ENCODE measurements at places on chromosomes 12 and 14.

DNA sequence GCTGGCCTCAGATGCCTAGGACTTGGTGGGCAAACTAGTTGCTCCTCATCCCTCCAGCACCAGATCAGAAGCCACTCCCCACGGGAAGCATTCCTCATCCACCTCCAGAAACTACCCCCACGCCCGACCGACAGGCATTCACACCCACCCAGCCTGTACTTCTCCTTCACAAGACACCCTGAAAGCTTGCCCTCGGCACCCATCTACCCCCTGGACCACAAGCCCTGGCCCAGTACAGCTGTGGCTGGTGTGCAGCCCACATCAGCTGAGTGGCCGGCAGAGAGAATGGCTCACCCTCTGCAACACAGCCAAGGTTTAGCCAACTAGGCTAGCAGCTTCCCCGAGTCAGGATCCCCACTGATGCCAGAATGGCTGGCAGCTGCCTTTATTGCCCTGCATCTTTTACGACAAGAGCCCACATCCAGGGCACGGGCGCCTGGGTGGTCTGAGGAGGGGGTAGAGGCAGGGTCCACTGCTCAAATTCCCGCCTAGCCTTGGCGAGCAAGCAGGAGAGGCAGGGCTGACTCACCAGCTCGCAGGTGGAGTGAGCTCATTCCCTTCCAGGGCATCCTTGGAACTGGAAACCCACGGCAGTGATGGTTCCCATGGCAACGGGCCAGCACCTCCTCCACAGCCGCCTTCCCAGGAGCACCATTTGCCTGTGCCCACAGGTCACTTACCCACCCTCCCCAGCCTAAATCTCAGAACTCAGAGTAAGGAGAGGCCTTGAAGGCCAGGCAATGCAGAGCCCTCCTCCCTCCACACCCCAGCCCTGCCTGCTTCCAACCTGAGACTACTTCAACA, 17.1 kb downstream of the ACTN1 start:
- no peak overlapping the region for H3K4me3 ChIP-seq
- DNase-seq, result no peak
- peaks cover 34% of the 10 kb centered on the region for H3K36me3 ChIP-seq
- H3K27ac ChIP-seq, result peak overlapping the region; percentile 46
- no peaks in the 10 kb centered on the region for H3K27me3 ChIP-seq

DNA sequence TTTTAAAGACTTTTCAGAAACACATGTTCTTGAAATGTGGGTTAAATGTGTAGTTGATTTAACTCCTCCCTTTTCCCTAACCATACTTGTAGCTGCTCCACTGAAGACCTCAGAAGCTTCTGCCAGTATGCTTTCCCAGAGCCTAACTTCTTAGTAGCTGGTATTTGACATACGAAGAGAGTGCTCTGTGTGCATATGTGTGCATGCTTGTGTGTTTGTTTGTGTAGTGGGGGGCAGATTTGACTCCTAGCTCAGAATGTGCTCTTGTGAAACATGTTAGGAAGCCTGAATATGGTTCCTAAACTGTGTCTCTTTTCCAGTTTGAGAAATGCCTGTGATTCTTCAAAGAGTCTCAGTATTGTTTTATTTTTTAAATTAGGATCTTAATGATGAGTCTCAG, 420.4 kb downstream of the PCNX1 start:
- peaks cover 82% of the 10 kb centered on the region for H3K4me1 ChIP-seq
- no peak overlapping the region for H3K4me3 ChIP-seq
- DNase-seq, result no peak
- peaks cover 37% of the 10 kb centered on the region for H3K36me3 ChIP-seq
- H3K27me3 ChIP-seq, result no peaks in the 10 kb centered on the region

GRCh38 chr12:27493260-27493940, 30.6 kb upstream of the PPFIBP1 start:
- H3K27me3 ChIP-seq, result peaks cover 18% of the 10 kb centered on the region
- H3K27ac ChIP-seq, result no peak overlapping the region
- DNase-seq, result no peak
- H3K36me3 ChIP-seq, result no peaks in the 10 kb centered on the region

- no peak overlapping the region for H3K4me3 ChIP-seq
- peaks cover 37% of the 10 kb centered on the region for H3K4me1 ChIP-seq
- peaks cover 3% of the 10 kb centered on the region for H3K36me3 ChIP-seq
- H3K27ac ChIP-seq, result no peak overlapping the region
- no peak for DNase-seq
Observed at GRCh38 chr12:104699489-104700190, 242.9 kb downstream of the CHST11 start.

GRCh38 chr12:122848471-122849351, 13.5 kb downstream of the HIP1R start:
- H3K27me3 ChIP-seq, result no peaks in the 10 kb centered on the region
- H3K27ac ChIP-seq, result no peak overlapping the region
- no peak overlapping the region for H3K4me3 ChIP-seq
- peaks cover under 1% of the 10 kb centered on the region for H3K4me1 ChIP-seq

Measured in activated naive CD8-positive, alpha-beta T cell treated with anti-CD3 and anti-CD28 coated beads for 36 hours (primary cell).